ENCODE measurements at places on chromosomes 3 and 15. TPM values are rescaled to one million over a fixed set of nuclear protein-coding genes. Genes with fewer than 3 reads are reported as not detected.

DNA sequence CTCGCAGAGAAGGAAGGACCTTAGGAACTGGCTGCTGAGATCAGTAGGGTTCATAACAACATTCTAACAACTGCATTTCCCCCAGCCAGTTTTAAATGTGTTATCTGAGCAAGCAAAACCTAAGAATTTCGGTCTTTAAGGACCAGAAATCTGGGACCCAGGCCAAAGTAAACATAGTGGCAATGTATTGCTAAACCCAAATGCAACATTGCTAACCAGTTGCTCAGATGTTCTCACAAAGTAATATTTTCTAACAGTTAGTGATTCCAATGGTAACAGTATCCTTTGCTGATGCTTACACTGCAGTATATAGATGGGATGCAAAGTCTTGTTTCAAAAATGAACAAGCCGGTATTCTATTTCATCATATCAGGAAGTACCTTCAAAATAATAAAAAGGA lies 254.3 kb downstream of the RYR3 start:
- no peak for DNase-seq

DNA sequence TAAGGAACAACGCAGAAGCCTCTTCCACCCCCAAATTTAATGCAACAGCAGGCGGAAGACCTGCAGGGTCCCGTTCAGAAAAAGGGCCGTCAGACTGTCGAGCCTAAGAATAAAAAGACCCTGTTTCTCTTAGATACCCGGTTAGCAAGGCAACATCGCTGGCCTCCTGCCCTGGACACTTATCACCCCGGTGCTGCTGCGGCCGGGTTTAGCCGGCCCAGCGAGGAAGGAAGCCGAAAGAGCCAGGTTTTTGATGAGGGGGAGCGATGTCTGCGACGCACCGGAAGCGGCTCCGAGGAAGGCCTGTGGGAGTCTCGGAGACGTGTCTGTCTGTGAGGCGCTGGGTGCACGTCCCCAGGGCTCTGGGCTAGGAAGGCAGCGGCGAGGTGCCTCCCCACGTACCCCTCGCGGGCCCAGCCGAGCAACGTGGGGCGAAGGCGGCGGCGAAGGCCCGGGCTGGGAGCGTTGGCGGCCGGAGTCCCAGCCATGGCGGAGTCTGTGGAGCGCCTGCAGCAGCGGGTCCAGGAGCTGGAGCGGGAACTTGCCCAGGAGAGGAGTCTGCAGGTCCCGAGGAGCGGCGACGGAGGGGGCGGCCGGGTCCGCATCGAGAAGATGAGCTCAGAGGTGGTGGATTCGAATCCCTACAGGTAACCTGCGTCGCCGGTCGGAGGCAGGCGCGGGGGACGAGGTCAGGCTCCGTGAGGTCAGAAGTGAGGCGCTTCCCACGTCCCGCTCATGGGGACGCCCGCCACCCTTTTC lies at the start of gene UBA5:
Gene UBA5 (plus strand): TSS at position 278 of the 759 bp plus-strand sequence. CDS start 209 bp downstream, at position 487.
- no peak for DNase-seq

DNA sequence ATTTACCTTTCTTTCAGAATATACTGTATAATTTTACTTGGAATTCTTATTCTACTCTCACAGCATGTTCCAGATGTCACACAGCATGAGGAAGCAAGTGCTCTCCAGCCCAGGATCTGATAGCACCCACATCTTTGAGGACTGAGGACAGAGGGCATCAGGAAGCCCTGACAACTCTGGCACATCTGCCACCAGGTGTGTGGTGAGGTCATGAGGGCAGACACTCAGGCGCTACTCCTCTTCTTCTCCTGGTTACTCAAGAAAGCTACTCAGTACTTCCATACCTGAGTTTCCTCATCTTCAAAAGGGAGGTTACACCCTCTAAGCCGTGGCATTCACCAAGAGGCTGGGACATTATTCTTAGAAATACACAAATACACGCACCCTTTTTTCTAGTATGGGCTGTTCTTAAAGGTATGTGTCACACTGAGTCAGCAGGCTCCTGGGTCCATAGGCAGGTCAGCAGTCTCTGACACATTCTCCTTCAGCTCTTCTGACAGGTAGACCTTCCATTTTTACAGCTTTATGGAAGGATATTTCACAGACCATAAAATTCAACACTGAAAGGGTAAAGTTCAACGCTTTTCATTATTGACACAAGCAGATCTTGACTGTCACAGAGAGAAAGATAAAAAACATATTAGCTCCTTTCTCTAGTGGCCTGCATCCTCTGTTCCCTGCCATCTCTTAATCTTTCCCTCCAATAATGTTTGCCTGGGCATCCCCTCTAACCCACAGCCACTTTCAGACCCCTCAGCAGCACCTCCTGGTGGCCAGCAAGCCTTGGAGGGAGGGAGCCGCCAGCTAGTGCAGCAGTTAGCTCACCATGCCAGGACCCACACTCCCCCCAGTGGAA lies 103.2 kb upstream of the TJP1 start:
- DNase-seq = no peak

- no peak for DNase-seq
These were observed 270.8 kb downstream of the OPA1 start for GRCh38 chr3:193863657-193864357.

DNA sequence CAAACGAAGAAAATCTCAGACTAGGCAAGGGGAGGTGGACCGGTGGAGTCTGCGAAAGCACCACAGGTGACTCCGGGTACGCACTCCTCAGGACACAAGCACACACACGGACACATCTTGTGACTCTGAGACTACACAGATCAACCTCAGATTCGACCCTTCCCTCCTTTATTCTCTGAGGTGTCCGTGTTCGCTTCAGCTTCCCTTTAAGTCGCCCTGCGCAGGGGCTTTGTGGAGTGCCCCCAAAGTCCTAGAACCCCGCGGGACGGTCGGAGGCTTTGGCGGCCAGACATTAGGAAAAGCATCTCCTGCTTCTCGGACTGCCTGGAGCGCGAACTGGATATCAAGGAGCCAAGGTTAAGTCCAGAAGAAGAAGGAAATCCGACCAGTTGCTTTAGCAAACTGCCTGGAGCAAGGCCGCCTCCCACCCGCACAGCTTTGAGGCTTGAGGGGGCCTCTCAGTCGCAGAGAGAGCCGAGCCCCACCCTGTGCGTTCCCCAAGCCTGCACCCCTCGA lies 730 bp downstream of the DGKG start:
- DNase-seq = no peak

DNA sequence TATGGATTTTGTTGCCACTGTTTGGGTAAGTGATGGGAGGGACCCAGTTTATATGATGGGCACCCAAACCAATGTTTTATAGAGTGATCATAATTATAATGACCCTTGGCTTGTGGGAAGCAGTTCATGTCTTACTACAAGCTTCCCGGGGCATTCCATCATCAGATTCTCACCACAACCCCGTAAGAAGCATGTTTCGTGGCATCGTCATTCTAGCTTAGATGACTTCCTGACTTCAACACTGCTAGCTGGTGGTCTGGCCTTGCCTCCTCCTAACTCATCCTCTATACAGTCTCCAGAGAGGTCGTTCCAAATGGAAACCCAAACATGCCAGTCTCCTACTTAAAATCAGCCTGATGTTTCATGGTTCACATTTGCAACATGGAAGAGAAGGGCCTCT lies 226.9 kb downstream of the ADAMTS9 start:
- no peak for DNase-seq

- no peak for DNase-seq
These were observed 45.6 kb downstream of the CMC1 start for GRCh38 chr3:28287046-28287445.

GRCh38 chr3:172176061-172176770 lies 136.8 kb downstream of the FNDC3B start:
- no peak for DNase-seq

DNA sequence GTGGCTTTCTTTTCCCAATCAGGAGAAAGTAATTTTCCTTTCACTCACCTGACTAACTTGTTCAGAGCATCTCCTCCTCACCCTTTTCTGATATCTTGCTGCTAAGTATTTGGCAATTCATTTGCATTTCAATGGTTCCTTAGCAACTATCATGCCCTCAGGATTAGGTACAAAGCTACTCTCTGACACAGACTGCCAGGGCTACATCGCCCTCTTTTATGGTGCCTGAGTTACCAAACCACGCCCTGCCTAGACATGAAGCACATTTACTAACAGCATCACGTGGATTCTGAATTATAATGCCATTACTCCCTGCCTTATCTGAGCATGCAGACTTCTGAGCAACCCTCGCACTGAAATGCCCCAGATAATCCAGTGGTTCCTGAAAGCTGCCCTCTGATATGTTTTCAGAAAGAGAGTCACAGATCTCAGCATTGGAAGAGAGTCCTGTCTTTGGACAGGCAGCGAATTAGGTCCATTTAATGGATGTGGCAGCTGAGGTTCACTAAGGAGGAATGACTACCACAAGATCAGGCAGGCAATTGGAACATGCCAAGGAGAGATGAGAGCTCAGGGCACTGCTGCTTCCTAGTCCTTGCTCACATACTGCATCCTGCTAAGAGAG lies 14.5 kb downstream of the EPHB1 start:
- no peak for DNase-seq

- peak; percentile 38 for DNase-seq
These were observed 57.6 kb upstream of the SLC6A11 start for GRCh38 chr3:10758304-10759037.

DNA sequence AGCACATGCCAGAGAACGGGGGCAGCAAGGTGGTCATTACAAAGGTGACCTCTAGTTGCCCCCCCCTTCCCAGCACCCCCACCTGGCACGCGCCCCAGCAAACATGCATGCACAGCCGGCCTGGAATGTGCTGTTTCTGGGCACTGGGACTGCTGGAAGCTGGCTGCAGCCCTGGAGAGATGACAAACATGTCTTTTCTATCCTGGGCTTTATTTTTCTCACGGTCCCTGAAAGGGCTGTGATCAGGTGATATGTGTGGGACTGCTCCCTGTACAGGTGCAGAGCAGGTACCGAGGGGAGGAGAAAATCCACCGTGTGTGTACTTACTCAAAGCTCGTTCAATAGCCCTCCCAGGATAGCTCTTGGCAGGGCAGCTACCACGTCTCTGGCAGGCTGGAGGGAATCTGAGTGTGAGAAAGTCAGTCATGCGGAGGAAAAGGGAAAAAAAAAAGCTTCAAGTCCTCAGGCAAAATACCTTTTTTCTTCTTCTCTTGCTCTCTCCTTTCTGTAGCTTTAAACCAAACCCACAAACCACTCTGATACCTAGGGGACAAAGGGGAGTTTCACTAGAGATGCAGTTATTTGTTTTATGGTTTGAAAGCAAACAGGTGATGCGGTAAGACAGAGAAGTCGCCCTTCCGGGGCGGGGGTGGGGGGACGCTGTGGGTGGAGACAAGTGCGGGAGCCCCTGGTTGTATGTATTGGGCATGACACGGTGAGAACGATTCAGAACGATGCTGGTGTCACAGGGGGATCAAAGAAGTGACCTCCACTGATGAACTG lies 5.0 kb upstream of the HES1 start:
- DNase-seq = no peak

GOLGA6L9 gene
- total RNA-seq = 5.8 TPM

COX17 gene
- total RNA-seq = 81.6 TPM

HHATL gene
- not detected for total RNA-seq

IMP3 gene
- 56.0 TPM for total RNA-seq

PAQR9 gene
- 0.36 TPM for total RNA-seq

PLSCR4 gene
- 3.5 TPM for total RNA-seq

MESP2 gene
- total RNA-seq = 1.1 TPM

TLNRD1 gene
- total RNA-seq = 24.7 TPM

All from Panc1 (cell line).